ENCODE measurements at places on chromosomes 2 and 18.
A peak's percentile ranks its signal among the peaks of the same experiment; 100 is the strongest.

DNA sequence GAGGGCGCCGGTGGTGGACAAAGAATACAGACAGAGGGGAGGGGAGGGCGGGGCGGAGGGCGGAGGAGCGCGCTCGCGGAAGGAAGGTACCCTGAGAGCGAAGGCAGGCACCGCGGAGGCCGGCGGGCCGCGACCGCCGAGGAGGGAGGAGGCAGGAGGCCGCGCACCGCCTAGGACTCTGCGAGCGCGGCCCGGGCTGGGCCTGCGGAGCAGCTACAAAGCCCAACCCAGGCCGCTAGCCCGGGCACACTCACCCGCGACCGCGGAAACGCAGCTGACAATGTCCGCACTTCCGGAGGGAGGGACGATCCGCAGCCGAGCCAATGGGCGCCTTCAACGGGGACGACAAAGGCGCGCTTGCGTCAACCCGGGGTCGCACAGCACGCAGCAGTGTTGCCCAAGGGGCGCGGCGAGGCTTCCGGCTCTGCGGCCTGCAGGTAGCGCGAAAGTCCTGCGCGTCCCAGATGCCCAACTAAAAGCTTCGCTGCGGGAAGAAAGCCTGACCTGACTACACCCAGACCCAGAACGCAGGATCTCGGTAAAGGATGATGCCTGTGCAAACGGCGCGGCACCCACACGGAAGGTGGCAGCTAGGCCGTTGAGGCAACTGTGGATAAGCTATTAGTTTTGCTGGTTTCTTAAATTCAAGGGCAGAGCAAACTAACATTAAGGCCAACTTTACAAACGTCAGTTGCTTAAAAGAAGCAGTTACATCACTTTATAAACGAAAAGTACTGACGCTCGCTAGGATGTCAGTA is at the start of gene C18orf32:
C18orf32 (minus strand) TSS at position 282 of the 758 bp plus-strand sequence. CDS start 3,486 bp downstream, outside the sequence.
- DNase-seq: peak; percentile 84

DNA sequence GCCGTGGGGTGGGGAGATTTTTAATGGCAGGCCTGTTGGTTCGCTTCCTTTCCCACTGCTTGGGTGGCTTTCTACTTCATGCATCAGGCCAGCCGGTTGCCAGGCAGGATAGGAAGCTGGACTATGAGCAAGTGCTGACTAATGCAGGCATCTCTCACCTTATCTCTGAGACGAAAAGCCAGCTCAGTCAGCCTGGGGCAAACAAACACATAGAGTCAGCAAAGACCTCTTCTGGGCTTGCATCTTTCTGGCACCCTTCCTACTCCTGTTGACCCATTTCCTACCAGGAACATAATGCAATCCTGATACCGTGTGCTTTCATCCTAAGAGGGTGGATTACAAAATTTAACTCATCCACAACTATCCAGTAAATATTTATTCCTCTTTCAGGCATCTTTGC is 416.6 kb upstream of the MEX3C start:
- DNase-seq: no peak

DNA sequence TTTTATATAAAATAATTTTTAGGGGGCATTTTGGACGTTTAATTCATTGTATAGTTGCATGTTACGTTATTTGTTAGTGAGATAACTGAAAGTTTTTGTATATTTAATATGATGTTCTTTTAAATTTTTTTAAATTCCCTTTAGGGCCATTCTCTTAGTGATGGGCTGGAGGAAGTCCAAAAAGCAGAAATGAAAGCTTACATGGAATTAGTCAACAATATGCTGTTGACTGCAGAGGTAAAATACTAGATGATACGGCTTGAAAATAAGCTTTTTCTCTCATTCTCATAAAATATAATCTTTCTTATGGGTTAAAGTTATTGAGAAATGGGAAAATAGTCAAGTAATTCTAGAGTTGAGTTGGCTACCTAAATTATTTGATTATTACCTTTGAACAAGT is 58.9 kb downstream of the MTX2 start:
- DNase-seq: no peak

GRCh38 chr2:227228061-227228667 is 63.7 kb downstream of the COL4A3 start:
- no peak for DNase-seq

DNA sequence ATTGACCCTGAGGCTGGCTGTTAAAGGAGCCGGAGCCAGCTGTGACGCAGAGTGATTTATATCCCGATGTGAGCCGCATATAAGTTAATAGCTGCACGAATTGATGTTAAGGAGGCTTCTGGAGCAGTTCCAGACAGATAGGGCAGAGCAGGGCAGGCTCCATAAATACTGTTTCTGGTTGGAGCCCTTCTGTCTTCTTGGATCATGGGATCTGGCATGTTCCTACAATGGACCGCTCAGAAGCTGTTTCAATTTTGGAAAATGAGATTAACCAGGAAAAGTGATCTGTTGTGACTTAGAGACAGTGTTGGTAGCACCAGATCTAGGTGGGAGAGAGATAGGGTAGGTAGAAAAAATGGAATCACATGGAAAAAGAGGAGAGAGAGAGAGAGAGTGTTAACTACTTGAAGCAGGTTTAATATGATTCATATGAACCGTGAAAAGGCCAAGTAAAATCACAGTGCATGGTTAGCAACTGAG is 4.8 kb upstream of the IGFBP5 start:
- no peak for DNase-seq

GRCh38 chr2:9010866-9011265 is 7.4 kb upstream of the MBOAT2 start:
- DNase-seq: no peak

- no peak for DNase-seq
Observed at GRCh38 chr18:63664571-63664970, 2.9 kb upstream of the SERPINB3 start.
